ENCODE measurements at places on chromosomes 2 and 18. TPM values are rescaled to one million over a fixed set of nuclear protein-coding genes. Genes with fewer than 3 reads are reported as not detected.

The DNAJC27 gene
- 7.5 TPM for total RNA-seq

The COL4A4 gene
- 10.0 TPM for total RNA-seq

- H3K4me1 ChIP-seq: no peaks in the 10 kb centered on the region
- H3K27ac ChIP-seq: no peak overlapping the region
- H3K4me3 ChIP-seq: no peak overlapping the region
- no peaks in the 10 kb centered on the region for H3K36me3 ChIP-seq
- no peaks in the 10 kb centered on the region for H3K27me3 ChIP-seq
- DNase-seq: no peak
Measured at GRCh38 chr18:60698901-60699300, 326.3 kb upstream of the MC4R start.

DNA sequence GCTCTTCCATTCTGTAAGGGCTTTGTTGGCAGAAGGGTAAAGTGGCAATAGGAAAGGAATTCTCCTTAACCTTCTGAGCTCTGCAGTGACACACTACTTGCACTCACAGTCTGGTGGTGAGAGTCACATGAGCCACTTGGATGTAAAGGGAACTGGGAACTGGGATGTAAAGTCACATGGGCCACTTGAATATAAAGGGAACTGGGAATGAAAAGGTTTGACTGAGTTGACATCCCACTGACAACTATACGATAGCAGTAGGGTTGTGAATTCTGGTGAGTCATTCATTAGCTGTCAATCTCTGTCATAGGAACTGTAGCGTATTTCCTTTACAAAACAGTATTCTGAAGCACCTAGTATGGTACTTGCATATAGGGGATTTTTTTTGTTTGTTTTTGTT, 5.5 kb downstream of the RPE start:
- DNase-seq: no peak
- peak overlapping the region; percentile 80 for H3K27ac ChIP-seq
- H3K36me3 ChIP-seq: peaks cover 13% of the 10 kb centered on the region
- H3K4me1 ChIP-seq: no peaks in the 10 kb centered on the region
- H3K27me3 ChIP-seq: no peaks in the 10 kb centered on the region

DNA sequence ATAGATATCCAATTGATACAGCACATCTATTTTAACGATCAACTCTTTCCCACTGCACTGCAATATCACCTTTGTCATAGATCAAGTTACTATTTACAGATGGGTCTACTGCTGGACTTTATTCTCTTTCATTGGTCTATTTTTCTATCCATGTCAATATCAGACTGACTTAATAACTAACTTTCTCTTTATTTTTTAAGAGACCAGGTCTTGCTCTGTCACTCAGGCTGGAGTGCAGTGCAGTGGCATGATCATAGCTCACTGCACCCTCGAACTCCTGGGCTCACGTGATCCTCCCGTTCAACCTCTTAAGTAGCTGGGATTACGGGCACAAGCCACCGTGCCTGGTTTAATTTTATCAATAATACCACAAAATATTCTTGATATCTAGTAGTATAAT, 71.2 kb downstream of the TLK1 start:
- no peaks in the 10 kb centered on the region for H3K36me3 ChIP-seq
- H3K4me1 ChIP-seq: no peaks in the 10 kb centered on the region

DNA sequence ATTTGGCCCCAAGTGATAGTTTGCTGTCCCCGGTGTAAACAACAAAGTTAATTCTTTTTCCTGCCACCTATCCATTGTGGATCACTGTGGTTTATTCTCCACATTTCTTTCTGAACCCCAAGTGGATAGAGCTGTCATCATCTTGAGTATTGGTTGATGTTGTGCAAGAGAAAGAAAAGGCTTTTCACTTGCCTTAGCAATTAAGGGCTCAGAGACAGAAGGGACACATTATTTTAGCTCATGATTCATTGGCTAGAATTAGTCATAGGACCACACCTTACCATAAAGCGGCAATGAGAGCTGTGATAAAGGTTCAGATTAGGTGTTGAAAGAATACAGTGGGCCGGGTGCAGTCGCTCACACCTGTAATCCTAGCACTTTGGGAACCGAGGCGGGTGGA, 442.1 kb upstream of the DCC start:
- H3K4me1 ChIP-seq: no peaks in the 10 kb centered on the region
- H3K4me3 ChIP-seq: no peak overlapping the region
- no peak overlapping the region for H3K27ac ChIP-seq
- no peak for DNase-seq
- no peaks in the 10 kb centered on the region for H3K27me3 ChIP-seq
- no peaks in the 10 kb centered on the region for H3K36me3 ChIP-seq

DNA sequence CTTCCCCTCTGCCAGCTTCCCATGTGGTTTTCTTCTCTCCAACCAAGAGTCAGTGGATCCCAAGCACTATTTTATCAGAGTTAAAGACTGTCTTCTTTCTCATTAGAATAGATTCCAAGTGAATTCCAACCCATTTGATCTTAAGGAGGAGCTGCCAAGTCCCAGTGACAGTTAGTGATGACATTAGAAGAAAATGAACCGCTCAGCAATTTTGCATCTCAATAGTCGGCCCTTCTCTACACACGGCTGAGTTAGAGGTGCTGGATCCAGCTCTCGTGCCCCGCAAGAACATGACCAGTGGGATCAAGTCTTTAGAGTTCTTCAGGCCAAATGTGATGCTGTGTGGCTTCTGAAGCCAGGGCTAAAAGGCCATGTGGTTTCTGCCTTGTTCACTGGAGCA, 132.6 kb downstream of the SH3BP4 start:
- H3K27ac ChIP-seq: no peak overlapping the region
- H3K27me3 ChIP-seq: no peaks in the 10 kb centered on the region
- H3K36me3 ChIP-seq: no peaks in the 10 kb centered on the region
- no peak for DNase-seq
- H3K4me1 ChIP-seq: no peaks in the 10 kb centered on the region

DNA sequence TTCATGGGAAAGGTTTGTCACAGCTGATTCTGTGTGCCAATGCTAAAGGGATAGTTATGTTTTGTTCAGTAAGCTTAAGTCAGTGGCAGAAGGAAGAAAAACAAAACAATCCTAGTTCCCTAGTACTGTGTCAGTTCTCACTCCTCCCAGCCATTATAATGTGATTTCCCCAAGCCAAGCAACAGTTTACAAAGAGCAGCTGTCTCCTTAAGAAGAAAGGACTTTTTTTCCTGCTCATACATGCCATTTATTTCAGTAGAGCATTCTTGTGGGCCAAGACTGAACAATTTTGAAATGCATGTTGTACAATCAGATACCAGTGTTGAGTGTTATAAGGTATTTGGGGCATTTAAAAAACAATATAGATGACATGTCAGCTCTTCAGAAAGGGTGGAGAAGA, 52.1 kb downstream of the NEMP2 start:
- H3K27ac ChIP-seq: no peak overlapping the region
- no peak overlapping the region for H3K4me3 ChIP-seq
- DNase-seq: no peak
- H3K4me1 ChIP-seq: peaks cover 22% of the 10 kb centered on the region

Data from right atrium auricular region (tissue), 2 donors.